Hematopoietic multipotent progenitor cell treated with erythropoietin and hydrocortisone succinate and interleukin-3 and kit ligand, for 4 days (in vitro differentiated cells): ENCODE measurements at places on chromosomes 1 and 21.
A peak's percentile ranks its signal among the peaks of the same experiment; 100 is the strongest.

- no peak for DNase-seq
Observed at GRCh38 chr1:216389774-216390173, 33.5 kb downstream of the USH2A start.

DNA sequence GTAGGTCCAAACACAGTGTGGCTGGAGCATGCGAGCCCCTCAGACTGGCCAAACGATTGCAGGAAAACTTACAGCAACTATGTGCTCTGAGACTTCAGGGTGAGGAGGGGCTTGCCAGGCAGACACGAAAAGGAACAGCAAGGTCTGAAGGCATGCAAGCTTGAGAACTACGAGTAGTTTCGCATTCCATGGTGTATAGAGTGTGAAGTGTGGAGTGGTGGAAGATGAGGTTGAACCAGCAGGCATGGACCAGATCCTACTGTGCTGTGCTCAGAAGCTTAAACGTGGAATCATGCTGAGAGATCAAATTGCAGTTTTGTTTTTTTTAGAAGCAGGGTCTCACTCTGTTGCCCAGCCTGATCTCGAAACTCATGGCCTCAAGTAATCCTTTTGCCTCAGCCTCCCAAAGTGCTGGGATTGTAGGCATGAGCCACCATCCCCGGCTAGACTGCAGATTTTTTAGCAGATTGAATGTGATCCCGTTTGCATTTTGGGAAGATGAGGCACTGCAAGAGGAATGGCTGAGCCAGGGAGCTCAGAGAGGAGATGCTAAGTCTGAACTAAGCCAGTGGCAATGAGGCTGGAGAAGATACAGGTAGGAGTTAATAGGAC is 5.1 kb upstream of the TFAP2E start:
- DNase-seq, result no peak

- DNase-seq, result no peak
Observed at GRCh38 chr1:55420026-55420425, 204.9 kb upstream of the USP24 start.

DNA sequence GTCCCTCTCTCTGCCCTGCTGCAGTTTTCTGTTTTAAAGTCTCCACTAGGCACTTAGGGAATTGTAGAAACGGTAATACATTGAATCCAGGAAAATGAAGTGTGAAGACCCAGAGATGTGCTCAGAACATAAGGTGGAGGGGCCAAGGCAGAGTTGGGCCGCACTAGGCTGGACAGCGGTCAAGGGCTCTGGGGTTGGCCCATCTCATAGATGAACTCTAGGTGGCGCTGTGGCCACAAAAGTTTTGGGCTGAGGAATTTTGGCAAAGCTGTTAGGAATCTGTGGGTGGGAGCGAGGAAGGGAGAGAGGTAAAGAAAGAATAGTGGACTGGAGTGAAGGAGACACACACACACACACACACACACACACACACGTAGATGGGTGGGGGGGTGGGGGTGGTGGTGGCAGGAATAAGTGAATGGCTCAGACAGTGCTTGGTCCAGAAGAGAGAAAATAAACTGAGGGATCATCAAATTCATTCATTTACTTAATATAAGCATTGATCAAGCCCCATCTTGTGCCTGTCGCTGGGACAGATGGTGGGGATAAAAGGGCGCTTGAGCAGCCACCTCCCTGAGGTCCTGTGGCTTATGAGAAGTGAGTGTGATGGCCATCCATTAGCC is 258.5 kb downstream of the TRABD2B start:
- DNase-seq, result peak; percentile 47

DNA sequence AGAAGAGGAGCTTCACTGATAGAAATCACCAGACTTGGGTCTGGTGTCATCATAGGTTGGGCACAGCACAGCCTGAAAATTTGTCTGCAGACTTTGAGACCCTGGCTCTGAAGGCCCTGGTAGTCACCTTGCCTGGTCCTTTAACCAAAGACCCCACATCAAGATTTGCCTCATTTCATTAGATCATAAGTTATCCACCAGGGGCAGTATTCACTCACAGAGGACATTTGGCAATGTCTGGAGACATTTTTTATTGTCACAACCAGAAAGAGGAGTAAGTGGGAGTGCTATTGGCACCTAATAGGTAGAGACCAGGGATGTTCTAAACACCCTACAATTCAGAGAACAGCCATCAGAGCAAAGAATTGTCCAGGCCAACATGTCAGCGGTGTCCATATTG is 22.1 kb upstream of the PAX7 start:
- DNase-seq, result no peak

DNA sequence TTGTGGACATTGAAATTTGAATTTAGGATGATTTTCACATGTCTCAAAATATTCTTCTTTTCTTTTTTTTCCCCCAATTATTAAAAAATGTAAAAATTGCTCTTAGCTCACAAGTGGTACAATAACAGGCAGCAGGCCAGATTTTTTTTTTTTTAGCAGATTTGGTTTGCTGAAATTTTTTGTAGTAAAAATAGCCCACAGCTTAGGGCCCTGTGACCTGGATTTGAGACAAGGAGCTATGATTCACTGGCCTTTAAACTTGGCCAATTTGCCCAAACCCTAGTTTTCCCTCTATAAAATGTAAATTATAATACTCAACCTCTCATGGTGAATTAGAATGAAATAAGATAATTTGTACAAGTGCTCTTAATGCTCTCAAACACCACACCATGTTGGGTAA is 253.8 kb downstream of the DYRK1A start:
- DNase-seq, result no peak

DNA sequence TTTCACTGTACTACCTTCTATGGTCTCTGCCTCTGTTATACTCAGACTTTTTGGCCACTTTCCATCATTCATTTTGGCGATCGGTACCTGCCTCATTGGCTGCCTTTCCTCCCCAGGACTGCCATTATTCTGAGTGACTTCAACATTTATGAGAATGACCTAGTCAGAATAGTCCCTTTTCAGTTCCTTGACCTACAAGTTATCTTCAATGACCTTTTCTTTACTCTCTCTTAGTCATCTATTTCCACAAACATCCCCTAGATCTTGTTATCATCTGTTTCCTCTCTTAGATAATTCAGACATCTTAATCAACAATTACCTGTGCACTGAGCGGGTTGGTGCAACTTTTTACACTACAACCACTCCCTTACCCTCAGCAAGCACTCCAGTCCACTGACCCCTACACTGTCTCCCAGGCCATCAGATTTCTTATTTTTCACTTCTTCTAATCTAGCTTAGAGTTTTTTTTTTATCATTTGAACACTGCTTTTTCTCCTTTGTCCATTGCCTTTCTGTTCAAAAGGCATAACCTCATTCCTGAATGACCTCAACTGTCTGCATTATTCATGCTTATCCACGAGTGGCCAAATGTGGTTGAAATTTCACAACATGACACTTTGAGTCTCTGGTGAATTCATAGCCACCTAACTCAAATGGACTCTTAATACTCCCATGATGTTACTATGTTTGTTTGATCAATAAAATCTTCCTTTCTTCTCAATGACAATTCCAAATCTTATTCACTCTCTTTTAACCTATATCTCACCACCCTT is 112.7 kb downstream of the HMCN1 start:
- no peak for DNase-seq

- peak; percentile 78 for DNase-seq
Observed at GRCh38 chr1:15218287-15219279, 28.4 kb upstream of the FHAD1 start.

- no peak for DNase-seq
Observed at GRCh38 chr1:241330619-241331327, 26.2 kb downstream of the RGS7 start.

DNA sequence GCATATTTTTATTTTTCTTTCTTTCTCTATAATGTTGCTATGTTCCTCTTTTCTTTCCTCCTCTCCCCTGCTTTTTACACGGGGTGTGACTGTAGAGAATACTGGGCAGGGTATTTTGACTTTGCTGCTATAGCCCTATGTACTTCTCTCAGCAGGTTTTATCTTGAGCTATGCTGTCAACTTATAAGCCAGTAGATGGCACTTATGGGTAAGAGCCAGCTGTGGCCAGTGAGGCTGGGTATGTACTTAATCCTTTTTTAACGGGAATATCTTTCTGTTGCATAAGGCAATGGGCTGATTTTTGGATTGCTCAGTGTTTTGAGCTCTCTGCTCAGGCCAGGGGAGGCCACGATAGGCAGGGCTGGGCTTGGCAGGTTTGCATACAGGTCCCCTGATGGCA is 99.0 kb downstream of the KCNK2 start:
- peak; percentile 1 for DNase-seq

DNA sequence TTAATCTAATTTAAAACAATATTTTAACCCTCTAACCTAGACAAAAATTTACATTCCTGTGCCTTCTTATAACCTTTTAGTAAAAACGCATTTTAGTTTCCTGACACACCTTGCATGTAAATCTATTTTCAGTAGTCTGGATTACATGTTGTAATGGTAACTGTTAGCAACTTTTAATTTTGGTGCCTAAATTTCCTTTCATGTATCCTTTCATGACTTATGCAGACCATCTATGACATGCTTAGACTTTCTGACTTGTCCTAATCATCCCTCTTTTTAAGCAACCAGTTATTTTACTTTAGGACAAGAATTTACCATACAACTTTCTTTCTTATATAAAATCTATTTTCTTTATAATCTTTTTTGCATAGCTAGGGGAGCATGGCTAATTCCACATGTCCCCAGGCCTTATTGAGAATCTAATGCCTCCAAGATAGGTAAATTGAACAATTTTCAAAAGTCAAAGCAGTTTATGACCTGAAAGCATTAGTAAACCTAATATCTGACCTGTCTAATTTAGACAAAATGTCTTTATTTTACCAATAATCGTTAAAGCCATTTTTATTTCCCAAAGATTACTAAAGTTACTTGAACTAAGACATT is 57.5 kb upstream of the IL12RB2 start:
- DNase-seq, result peak; percentile 12
